Omental fat pad (tissue), 4 donors: ENCODE measurements at places on chromosomes 4 and X.
A peak's percentile ranks its signal among the peaks of the same experiment; 100 is the strongest.

DNA sequence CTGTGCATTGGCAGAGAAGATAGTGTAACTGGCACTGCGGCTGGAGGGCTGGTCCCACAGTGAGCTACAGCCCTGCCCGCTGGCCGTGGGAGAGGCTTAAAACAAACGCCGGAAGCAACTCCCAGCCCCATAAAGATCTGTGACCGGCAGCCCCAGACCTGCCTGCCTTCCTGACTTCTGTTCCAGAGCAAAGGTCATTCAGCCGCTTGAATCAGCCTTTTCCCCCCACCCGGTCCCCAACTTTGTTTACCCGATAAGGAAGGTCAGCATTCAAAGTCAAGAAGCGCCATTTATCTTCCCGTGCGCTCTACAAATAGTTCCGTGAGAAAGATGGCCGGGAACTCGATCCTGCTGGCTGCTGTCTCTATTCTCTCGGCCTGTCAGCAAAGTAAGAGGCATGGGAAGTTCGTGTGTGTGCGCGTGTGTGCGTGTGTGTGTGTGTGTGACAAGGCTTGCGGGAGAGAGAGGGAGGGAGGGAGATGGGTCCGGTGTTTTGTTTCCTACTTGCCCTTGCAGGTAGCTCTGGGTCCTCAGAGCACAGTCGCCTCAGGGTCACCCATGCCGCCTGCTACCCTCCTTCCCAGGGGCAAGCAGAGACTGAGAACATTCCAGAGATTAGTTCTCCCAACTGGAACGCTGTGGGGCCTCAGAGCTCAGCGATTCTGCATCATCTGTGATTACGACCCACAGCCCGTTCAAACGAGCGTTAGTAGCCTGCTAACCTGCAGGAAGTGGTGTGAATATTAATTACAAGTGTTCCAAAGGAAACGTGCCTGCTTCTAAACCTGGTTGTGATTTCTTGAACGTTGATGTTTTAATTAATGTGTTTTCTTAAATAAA lies at the start of gene MGST2:
Gene MGST2 (plus strand): TSS at position 130 of the 840 bp plus-strand sequence. CDS start 201 bp downstream, at position 331.
- peak; percentile 42 for DNase-seq

DNA sequence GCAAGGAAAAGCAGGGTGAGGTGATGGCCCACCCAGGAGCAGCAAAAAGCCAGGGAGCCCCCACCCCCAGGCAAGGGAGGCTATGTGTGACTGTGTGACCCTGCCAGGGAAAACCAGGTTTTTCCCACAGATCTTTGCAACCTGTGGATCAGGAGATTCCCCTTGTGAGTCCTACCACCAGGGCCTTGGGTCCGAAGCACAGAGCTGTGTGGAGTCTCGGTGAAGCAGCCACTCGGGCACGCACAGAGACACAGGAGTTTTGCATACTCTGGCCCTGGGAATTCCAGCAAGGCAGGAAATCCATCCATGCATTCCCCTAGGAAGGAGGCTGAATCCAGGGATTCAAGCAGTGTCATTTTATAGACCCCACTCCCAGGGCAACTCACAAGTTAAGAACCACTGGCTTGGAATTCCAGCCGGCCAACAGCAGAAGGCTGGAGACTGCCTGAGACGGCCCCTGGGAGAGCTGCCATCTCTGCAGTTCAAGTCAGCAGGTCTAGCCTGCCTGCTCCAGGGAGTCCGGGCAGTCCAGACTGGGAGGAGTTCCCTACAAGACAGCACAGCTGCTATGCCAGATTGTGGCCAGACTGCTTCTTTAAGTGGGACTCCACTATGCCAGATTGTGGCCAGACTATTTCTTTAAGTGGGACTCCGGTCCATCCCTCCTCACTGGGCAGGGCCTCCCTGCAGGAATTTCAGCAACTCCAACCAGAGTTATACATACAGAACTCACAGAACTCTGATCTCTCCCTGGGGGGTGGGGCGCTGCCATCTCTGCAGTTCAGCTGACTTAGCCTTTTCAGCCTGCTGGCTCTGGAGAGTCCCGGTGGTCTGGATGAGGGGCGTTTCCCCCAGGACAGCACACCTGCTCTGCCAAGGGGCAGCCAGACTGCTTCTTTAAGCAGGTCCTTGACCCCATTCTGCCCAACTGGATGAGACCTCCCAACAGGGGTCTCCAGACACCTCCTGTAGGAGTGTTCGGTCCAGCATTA lies 85.1 kb upstream of the ADAD1 start:
- DNase-seq: no peak

- DNase-seq: no peak
Observed at GRCh38 chr4:139581096-139581495, 25.1 kb upstream of the SETD7 start.

GRCh38 chr4:72136429-72136828 lies 104.6 kb downstream of the NPFFR2 start:
- no peak for DNase-seq

- DNase-seq: no peak
Observed at GRCh38 chr4:143230683-143231082, 46.0 kb downstream of the USP38 start.

- DNase-seq: no peak
Observed at GRCh38 chrX:148535639-148536038, 35.2 kb downstream of the AFF2 start.

- no peak for DNase-seq
Observed at GRCh38 chr4:42280327-42281095, 116.8 kb upstream of the SHISA3 start.

- DNase-seq: no peak
Observed at GRCh38 chr4:153471698-153472093, 5.5 kb downstream of the TMEM131L start.

DNA sequence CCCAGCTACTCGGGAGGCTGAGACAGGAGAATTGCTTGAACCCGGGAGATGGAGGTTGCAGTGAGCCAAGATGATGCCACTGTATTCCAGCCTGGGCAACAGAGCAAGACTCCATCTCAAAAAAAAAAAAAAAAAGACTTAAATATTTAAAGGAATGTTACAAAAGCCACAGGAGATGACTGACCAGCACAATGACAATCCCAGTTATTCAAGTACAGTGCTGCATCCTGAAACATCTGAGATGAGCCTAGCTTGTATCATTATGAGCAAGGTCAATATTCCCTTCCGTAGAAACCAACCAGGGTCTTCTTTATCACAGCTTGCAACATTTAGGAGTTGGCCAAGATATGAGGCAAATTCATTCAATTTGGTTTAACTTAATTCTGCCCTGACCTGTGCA lies 38.6 kb downstream of the LNX1 start:
- DNase-seq: no peak

DNA sequence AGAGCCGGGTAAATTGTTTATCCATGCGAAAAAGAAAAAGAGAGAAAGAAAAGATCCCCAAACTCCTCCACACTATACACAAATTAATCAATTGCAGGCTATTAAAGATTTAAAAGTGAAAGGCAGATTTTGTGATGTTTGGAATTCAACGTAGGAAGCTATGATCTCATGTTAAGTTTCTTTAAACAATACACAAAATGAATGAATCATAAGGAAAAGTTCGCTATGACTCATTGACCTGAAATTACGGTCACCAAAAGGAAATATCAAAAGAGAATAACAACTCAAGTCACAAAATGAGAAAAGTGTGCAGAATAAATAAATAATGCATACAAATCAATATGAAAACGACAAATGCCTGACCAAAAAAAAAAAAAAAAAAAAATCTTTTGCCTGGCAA lies 28.6 kb downstream of the CLNK start:
- no peak for DNase-seq

DNA sequence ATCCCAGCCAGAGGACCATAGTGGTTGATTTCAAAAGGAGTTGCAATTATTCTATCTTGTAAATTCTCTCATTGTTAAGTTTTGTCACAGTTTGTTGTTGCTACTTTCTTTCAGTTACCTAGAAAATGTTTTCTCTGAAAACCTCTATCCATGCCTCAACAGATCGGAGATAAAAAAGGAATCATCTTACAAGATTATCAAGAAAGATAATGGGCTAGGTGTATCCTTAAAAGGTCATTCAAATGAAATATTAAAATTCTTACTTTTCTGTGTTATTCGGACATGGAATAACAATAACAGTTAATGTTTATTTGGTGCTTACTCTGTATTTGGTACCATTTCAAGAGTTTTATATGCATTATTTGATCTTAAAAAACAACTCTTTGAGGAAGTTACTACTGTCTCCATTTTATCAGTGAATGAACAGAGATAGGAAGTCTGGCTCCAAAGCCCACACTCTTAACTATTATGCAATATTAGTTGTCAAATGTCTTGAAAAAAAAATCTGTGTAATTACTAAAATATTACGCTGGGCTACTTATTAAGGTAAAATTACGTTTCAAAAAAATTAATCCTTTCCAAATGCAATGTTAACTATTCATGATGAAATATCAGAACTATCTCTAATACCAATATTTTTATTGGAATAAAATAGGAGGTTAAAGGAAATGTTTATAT lies 97.5 kb downstream of the SNCA start:
- no peak for DNase-seq

DNA sequence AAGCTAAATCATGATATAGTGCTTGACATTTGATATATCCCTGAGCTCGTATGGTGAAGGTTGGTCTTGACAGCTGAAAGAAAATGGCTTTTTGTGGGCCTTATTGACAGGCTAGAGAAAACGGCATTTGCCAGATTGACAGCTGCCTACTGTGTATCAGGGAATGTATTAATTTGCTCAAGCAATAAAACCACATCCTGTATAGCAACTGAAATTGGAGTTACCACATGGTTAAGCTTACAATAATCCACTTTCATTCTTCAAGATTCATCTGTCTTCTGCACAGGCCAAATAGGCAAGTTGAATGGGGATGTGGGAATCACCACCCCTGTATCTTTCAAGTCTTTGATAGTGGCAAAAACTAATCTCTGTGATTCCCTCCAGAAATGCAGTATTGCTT lies 76.2 kb upstream of the IL2 start:
- DNase-seq: no peak
